ENCODE measurements at places on chromosomes 3 and 15. TPM values are rescaled to one million over a fixed set of nuclear protein-coding genes. Genes with fewer than 3 reads are reported as not detected.

The CKMT1A gene
- 18.7 TPM for polyA plus RNA-seq

The CHRD gene
- polyA plus RNA-seq, result 5.2 TPM

The CHRNB4 gene
- not detected for polyA plus RNA-seq

The ARGFX gene
- polyA plus RNA-seq, result not detected

The ZNF860 gene
- polyA plus RNA-seq, result 0.50 TPM

The GOLGA6D gene
- polyA plus RNA-seq, result not detected

The BLM gene
- 2.9 TPM for polyA plus RNA-seq

The SLC12A8 gene
- polyA plus RNA-seq, result 1.5 TPM

The CPNE9 gene
- polyA plus RNA-seq, result 0.10 TPM

The CMTM8 gene
- 5.4 TPM for polyA plus RNA-seq

The CAPN3 gene
- 7.3 TPM for polyA plus RNA-seq

The C3orf49 gene
- not detected for polyA plus RNA-seq

The LRTM1 gene
- not detected for polyA plus RNA-seq

The CCDC71 gene
- 15.6 TPM for polyA plus RNA-seq

The CCDC33 gene
- not detected for polyA plus RNA-seq

The SLC51A gene
- polyA plus RNA-seq, result not detected

The AP2M1 gene
- 143 TPM for polyA plus RNA-seq

The SYNPR gene
- not detected for polyA plus RNA-seq

The PPM1L gene
- 1.4 TPM for polyA plus RNA-seq

The FGF7 gene
- polyA plus RNA-seq, result 26.3 TPM

The ACSBG1 gene
- polyA plus RNA-seq, result 0.15 TPM

The MYL3 gene
- polyA plus RNA-seq, result 6.8 TPM

The DUOXA1 gene
- polyA plus RNA-seq, result 96.7 TPM

The FEZF2 gene
- not detected for polyA plus RNA-seq

The PLS1 gene
- 10.1 TPM for polyA plus RNA-seq

The DUOX2 gene
- polyA plus RNA-seq, result 22.9 TPM

The CNTN3 gene
- 0.76 TPM for polyA plus RNA-seq

The BCL6 gene
- polyA plus RNA-seq, result 11.1 TPM

The SH2D7 gene
- polyA plus RNA-seq, result not detected

The TMCO5A gene
- polyA plus RNA-seq, result not detected

The NR1I2 gene
- polyA plus RNA-seq, result 0.25 TPM

The RAB27A gene
- polyA plus RNA-seq, result 19.0 TPM

The WDR93 gene
- not detected for polyA plus RNA-seq

The BCHE gene
- polyA plus RNA-seq, result 2.9 TPM

The C3orf52 gene
- polyA plus RNA-seq, result 16.0 TPM

The FMN1 gene
- polyA plus RNA-seq, result 0.40 TPM

The GABRB3 gene
- polyA plus RNA-seq, result 1.5 TPM
